ENCODE measurements at places on chromosomes 3 and 15.

- DNase-seq: no peak
Measured at GRCh38 chr3:177133860-177134815, 63.1 kb downstream of the TBL1XR1 start.

DNA sequence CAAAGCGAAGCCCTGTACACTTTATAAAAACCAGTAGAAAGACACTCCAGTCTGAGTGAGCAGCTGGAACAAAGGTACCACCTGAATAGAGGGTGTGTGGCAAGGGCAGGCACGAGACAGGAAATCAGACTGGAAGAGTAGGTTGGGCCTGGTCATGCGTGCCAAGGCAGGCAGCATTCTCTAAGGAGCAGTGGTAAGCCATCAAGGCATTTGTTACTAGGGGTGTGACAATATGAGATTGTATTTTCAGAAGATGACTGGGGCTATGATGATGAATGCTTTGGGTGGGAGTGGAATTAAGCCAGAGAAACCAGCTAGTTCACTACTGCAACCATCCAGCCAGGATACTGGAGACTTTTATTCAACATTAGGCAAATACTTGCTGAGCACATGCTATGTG is 5.0 kb downstream of the JMJD7 start:
- DNase-seq: no peak

DNA sequence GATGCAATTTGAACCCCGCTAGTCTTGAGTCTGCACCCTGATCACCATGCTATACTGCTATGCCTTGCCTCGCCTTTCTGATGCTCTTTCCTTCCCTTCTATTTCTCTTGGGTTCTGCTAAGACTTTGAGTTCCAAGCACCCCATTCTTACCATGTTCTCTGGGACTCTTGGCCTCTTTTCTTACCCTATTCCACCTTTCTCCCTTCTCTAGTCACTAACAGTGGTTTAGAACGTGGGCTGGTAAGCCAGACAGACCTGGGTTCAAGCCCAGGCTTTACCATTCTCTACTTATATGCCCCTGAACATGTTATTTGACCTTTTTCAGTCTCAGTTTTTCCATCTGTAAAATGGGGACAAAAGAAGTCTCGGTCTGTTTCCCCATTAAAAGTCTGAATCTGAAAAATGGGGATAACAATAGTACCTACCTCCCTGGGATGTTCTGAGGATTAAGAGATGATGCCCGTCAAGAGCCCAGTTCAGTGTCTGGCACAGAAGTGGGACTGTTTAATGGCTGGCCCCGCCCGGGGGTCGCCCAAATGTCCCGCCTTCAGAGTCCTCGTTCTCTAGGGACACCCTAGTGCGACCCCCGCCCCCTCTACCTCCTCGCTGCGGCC is 376 bp downstream of the TADA3 start:
- DNase-seq: no peak

DNA sequence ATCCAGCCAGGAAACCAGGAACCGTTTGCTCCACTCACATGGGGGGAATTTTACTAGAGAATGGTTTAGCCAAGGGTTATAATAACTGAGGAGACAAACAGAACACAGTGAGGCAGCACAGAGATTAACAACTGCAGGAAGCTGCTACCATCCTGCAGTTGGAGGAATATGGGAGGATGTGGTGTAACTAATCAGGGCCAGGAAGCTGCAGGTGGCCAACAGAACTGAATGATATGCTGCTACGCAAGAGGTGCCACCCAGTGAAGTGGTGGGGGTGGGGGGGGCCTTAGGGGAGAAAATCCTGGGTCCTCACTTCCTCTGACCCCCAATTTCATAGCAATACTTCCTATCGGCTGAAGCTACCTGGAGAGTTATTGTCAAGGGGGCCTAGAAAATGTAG is 306.4 kb upstream of the STT3B start:
- DNase-seq: no peak

DNA sequence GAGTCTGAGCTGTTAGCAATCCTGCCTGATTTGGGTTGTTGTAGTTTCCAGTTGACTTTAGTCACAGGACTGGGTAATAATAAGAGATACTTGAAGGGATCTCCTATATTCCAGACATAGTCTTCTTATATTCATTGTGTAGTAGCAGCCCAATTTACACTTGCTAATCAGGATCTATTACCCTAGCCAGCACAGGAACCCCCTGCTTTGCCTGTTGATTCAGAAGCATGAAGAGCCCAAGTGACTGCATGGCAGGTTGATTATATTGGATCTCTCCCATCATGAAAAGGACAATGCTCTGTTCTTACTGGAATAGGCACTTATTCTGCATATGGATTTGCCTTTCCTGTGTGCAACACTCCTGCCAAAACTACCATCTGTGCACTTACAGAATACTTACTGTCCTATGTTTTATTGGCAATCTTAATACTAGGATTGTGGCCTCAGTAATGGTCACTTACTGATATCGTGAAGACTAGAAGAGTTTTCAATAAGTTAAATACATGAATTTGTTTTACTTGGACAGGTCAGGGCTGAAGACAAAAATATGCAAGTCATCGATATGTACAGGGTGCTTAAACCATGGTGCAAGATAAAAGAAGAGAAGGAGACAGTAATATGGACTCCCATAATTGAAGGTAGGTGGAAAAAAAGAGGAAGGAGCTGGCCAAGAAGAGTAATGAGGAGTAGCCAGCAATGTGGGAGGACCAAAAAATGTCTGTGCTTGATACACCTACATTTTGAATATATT is 304.1 kb downstream of the MCTP2 start:
- no peak for DNase-seq

DNA sequence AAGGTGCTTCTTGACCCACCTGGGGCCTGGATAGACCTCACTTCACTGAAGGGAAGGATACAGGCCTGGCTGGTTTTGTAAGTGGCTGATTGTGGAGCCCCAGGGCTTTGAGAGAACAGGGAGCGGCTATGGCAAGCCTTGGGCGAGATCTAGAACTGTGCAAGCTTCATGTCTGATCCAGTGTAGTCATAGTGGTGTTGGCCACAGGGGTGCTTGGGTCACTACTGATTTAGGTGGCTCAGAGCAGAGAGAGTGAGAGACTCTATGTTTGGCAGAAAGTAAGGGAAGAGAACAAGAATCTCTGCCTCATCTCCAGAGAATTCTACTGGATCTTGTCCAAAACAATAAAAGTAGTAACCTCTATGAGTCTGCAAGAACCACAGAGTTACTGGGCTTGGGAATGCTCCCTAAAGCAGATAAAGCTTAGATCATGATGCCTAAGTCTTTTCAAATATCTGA is 394.2 kb upstream of the EPHA3 start:
- no peak for DNase-seq

DNA sequence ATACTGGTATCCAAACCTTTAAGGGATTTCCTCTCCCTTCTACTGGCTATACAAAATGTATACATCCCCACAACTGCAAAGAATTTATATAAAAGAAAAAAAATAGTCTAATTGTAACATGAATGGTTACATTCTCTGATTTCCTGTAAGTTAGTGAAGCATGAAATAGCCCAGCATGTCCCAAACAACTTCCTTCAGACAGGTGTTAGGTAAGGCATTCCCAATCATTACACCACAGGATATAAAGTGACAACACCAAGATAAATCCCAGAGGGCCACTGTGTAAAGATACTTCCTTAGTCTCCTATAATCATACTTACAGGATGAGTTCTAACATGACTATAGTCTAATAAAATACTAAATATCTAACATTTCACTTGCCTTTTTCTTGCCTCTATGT is 7.6 kb downstream of the CMTM6 start:
- no peak for DNase-seq

All from T-helper 17 cell (primary cell).